Activated CD4-positive, alpha-beta T cell treated with anti-CD3 and anti-CD28 coated beads for 24 hours (primary cell): ENCODE measurements at places on chromosomes 16 and 17.

DNA sequence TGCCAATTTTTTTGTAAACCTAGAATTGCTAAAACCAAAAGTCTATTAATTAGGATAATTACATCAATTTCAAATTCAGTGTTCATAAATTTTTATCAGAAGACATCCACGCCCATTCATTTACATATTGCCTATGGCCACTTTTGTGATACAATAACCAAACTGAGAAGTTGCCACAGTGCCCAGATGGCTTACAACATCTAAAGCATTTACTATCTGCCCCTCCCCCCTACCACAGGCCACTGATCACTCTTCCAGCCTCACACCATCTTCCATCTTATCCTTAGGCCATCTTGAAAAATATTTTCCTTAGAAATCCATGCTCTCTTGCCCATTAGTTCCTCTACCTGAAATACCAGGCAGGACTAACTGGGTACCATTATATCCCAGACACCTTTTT, 6.3 kb upstream of the PRKAR1A start:
- DNase-seq, result no peak

- no peak for DNase-seq
Observed at GRCh38 chr17:10713318-10713717, 15.9 kb downstream of the ADPRM start.

GRCh38 chr16:20773679-20774078, 9.9 kb downstream of the ACSM3 start:
- DNase-seq, result no peak

GRCh38 chr16:13064821-13065220, 163.4 kb downstream of the SHISA9 start:
- DNase-seq, result no peak

DNA sequence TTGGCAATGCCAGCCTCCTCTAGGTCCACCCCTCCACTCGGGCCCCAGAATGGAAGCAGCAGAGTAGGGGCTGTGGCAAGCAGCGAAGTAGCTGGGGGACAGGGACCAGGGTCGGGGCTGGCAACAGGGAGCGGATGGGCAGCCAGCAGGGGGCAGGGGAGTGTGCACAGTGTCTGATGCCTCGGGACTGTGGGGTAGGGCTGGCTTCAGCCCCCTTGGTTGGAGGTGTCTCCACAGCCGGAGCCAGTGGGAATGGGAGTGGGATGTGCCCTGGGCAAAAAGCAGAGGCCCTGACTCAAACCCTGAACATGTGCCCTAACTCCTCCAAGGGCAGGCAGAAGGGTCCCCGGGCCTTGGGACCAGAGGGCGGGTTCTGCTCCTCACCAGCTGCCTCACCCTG, 18.5 kb upstream of the ARHGAP27 start:
- no peak for DNase-seq

- peak; percentile 21 for DNase-seq
Observed at GRCh38 chr17:16381496-16381820, 567 bp downstream of the UBB start.

DNA sequence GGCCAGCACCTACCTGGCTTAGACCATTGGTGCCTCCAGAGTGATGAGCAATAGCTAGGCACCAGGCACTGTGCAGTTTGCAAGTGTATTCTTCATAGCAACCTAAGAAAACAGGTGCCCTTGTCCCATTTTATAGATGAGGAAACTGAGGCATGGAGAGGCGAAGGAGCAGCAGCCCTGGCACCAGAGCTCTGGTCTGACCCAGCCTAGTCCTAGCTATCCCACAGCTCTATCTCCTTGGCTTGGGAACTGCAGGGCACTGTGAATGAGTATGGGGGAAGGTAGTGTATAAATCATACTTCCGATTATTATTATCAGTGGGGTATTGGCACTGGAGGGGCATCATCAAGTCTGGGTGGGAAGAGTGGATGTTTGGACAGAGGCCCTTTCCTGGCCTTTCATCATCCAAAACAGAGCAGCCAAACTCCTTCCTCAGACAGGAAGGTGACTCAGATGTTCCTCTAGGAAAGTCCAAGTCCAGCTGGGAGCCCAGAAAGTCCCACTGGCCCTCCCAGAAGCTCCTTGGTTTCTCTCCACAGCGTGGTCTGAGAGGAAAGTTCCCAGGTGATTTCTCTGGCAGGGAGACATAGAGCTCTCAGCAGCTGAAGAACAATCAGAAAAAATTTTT, 32.0 kb upstream of the PLLP start:
- no peak for DNase-seq

GRCh38 chr16:74073456-74073855, 223.2 kb upstream of the PSMD7 start:
- DNase-seq, result no peak

GRCh38 chr16:3696425-3697218, 20.7 kb downstream of the TRAP1 start:
- no peak for DNase-seq

- DNase-seq, result no peak
Observed at GRCh38 chr17:82345151-82345976, 11.8 kb upstream of the SECTM1 start.

GRCh38 chr16:88700636-88701482, 5.3 kb downstream of the RNF166 start:
- DNase-seq, result peak; percentile 94

GRCh38 chr17:5785338-5785737, 201.0 kb upstream of the NLRP1 start:
- DNase-seq, result no peak

GRCh38 chr17:68461589-68461988, 4.3 kb upstream of the WIPI1 start:
- DNase-seq, result no peak

DNA sequence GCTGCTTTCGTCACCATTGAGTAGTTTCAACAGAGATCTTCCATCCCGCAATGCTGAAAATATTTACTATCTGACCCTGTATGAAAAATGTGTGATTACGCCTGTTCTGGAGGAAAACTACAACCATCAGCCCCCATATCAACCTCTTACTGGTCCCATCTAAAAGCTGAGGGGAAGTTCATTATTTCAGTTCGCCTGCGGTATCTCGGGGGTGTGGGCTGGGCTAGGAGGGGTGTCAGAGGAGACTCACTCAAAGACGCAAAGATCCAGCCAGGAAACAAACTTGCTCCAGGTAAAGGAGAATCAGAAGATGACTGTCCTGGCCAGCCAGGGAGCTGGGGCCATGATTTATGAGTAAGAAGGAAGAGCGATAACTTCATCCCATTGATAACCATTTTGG, 13.7 kb downstream of the CACNG1 start:
- DNase-seq, result no peak

DNA sequence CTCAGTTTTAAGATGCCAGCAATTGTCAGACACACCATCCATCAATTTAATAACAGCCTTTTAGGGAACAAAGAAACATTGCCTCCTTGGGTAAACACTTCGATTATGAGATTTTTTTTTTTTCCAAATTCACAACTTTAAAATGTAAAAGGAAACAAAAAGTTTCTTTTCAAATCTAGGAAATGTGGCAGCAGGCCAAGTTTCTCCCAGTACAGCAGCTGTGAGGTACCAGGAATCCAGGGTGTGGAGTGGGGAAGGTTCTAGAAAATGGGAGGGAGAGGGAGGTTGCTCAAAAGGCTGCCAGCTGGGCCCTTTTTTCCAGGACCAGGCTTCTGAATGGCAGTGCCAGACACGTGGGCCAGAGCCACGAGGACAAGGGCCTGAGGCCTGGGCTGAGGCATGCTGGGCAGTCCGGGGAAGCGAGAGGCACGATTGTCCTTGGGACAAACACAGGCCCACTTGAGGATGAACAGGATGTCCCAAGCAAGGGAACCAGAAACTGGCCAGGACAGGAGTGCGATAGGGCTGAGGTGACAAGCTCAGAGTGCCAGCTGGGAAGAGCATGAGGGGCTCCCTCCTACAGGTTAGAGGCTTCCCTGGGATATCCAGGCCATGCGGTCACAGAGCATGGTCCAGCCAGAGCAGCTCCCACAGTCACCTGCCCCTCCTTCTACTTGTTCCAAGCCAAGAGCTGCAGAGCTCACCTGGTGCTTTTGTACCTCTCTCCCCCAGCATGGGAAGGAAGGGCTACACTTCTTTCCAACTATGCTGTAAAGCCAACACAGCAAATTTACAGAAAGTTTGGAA, 215.1 kb downstream of the KATNIP start:
- no peak for DNase-seq

GRCh38 chr17:45967378-45967777, 31.7 kb upstream of the STH start:
- DNase-seq, result no peak

- no peak for DNase-seq
Observed at GRCh38 chr16:23188911-23189310, 6.4 kb downstream of the SCNN1G start.

- DNase-seq, result no peak
Observed at GRCh38 chr16:1026057-1026783, 44.6 kb downstream of the SOX8 start.

- no peak for DNase-seq
Observed at GRCh38 chr17:6706996-6707395, 6.2 kb downstream of the SLC13A5 start.

DNA sequence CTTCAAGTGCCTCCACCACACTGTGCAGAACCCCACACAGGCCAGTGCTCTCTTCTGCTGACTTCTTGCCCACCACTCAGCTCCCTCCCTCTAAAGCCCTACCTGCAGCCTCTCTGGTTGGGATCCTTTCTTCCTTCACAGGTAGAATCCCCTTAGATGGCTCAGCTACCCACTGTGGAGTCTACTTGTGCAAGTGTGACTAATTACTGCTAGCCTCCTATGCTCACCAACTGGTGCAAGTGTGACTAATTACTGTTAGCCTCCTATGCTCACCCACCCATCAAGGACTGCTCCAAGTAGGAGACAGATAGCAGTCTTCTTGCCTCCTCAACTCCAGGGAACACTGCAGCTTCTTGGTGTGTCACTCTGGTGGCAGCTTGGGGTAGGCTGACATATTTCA, 43.6 kb downstream of the TEX14 start:
- DNase-seq, result no peak

GRCh38 chr16:11501632-11502031, 85.1 kb downstream of the LITAF start:
- no peak for DNase-seq

DNA sequence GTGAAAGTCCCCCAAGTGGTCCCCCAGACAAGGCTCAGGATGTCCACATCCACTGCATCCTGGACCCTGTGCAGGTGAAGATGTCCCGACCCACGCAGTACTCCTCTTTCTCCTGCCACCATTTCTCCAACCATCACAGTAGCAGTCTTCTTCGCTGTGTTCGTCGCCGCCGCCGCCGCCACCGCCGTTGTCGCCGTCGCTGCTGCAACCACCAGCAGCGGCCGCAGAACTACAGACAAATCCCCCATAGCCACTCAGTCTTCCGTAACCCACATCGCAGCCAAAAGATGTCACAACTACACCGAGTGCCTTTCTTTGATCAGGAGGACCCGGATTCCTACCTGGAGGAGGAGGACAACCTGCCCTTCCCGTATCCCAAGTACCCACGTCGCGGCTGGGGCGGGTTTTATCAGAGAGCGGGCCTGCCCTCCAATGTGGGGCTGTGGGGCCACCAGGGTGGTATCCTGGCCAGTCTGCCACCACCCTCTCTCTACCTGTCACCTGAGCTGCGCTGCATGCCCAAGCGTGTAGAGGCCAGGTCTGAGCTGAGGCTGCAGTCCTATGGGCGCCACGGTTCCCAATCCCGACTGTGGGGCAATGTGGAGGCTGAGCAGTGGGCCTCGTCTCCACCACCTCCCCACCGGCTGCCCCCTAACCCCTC, 917 bp downstream of the SPEM2 start:
- DNase-seq, result no peak

GRCh38 chr17:19716108-19717030, at the start of gene SLC47A2:
Gene SLC47A2 (minus strand): TSS chr17:19716584. CDS start chr17:19716555, 29 bp downstream.
- no peak for DNase-seq

DNA sequence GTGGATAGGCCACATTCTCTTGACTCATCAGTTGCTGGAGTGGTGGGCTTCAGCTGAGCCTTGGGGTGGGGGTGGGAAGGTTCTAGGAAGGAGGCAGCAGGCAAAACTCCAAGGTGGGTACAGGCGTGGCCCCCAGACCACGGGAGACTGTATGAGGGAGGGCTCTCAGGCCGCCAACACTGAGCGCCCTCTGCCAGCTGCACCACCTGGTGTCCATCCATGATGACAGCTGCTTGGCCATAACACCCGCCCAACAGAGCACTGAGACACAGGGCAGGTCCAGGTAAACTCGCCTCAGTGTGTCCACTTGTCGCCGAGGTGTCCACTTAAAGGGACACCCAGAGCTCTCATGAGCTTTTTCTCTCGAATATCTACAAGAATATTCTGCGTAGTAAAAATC, 133.5 kb downstream of the C16orf95 start:
- DNase-seq, result no peak

DNA sequence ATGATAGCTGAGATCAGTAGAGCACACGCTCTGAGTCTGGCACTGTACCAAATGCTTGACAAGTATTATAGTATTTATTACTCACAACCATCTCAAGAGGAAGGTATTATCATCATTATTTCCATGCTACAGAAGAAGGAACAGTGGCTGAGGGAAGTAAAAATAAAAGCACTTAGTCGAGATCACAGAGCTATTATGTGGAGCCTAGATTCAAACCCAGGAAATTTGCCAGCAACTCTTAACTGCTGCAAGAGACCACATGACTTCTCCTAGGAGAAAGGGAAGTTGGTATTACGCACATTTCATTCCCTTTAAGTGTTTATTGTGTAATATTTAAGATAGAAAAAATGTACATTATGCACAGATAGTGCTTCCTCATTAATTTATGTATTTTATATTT, 1.0 kb upstream of the RHOT1 start:
- DNase-seq, result no peak

GRCh38 chr17:75024686-75025397, 12.4 kb downstream of the MRPL58 start:
- DNase-seq, result no peak
